ENCODE measurements at places on chromosomes 5 and 9.

- peaks cover 3% of the 10 kb centered on the region for H3K4me1 ChIP-seq
- DNase-seq, result no peak
- no peak overlapping the region for H3K27ac ChIP-seq
- no peaks in the 10 kb centered on the region for H3K36me3 ChIP-seq
Observed at GRCh38 chr5:31771500-31771899, 132.6 kb downstream of the PDZD2 start.

- H3K27me3 ChIP-seq, result peaks cover 3% of the 10 kb centered on the region
- H3K4me1 ChIP-seq, result peaks cover 9% of the 10 kb centered on the region
- no peak overlapping the region for H3K4me3 ChIP-seq
- H3K36me3 ChIP-seq, result no peaks in the 10 kb centered on the region
Observed at GRCh38 chr9:88530051-88530450, 4.9 kb upstream of the NXNL2 start.

DNA sequence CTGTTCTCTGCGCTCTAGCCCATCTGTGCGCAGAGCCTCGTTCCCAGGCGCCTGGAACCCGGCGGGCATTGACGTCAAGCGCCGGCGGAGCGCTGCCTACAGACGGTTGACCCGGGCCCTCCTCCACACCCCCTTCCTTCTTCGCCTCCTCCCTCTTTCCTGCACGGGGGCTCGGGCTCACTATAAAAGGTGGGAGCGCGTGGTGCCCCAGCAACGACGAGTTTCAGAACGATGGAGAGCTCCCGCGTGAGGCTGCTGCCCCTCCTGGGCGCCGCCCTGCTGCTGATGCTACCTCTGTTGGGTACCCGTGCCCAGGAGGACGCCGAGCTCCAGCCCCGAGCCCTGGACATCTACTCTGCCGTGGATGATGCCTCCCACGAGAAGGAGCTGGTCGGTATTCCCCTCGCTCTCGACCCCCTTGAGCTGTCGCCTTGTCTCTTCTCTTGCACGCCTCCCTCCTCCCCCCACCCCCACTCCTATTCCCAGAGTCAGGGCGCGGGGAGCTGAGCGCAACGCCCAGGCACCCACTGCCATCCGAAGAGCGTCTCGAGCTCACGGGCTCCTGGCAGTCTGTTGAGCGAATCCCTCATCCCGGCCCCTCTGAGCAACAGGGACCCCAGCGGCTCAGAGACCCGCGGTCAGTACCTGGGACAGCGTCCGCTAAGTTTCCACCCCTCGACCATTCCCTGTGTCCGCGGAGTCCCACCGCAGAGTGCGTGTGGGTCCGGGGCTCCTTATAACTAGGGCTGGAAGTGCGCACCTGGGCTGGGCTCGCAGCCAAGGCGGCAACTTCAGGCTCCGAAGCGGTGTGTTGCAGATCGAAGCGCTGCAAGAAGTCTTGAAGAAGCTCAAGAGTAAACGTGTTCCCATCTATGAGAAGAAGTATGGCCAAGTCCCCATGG, at the start of gene CARTPT:
Gene CARTPT (plus strand): TSS at position 213 of the 902 bp plus-strand sequence. CDS start 19 bp downstream, at position 232.
- H3K4me3 ChIP-seq, result peak within 1 kb of the TSS; percentile 32
- H3K36me3 ChIP-seq, result no peaks in the 10 kb centered on the region
- H3K4me1 ChIP-seq, result peaks cover 7% of the 10 kb centered on the region
- H3K27me3 ChIP-seq, result peaks cover 9% of the 10 kb centered on the region
- no peak within 1 kb of the TSS for H3K27ac ChIP-seq
- no peak for DNase-seq

DNA sequence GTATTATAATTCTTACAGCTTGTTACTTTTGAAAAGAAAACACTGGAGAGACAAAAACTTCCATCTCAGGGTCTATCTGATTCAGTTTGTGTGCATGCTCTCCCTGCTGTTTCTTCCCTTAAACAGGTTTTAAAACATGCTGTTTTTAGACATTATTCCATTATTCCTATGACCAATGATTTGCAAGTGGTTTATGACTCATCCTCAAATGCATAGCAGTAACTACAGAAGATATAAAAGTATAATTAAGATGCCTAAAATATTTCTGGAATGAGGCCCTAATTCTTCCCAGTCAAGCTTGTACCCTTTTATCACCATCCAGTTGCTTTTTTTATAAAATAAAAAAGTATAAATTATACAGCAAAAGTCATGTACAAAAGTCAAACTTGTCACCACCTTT, 3.7 kb downstream of the DTWD2 start:
- no peak overlapping the region for H3K4me3 ChIP-seq
- H3K36me3 ChIP-seq, result no peaks in the 10 kb centered on the region
- no peaks in the 10 kb centered on the region for H3K4me1 ChIP-seq
- DNase-seq, result no peak

GRCh38 chr9:125850763-125851162, 103.6 kb downstream of the PBX3 start:
- H3K4me3 ChIP-seq, result no peak overlapping the region
- DNase-seq, result no peak
- no peak overlapping the region for H3K27ac ChIP-seq
- no peaks in the 10 kb centered on the region for H3K4me1 ChIP-seq
- no peaks in the 10 kb centered on the region for H3K27me3 ChIP-seq

- no peaks in the 10 kb centered on the region for H3K4me1 ChIP-seq
- H3K4me3 ChIP-seq, result no peak overlapping the region
- H3K36me3 ChIP-seq, result no peaks in the 10 kb centered on the region
- H3K27me3 ChIP-seq, result no peaks in the 10 kb centered on the region
- H3K27ac ChIP-seq, result no peak overlapping the region
Observed at GRCh38 chr5:169545762-169546161, 37.8 kb upstream of the SPDL1 start.

GRCh38 chr5:134508521-134509195, 16.8 kb upstream of the JADE2 start:
- no peak overlapping the region for H3K27ac ChIP-seq
- DNase-seq, result no peak
- H3K4me1 ChIP-seq, result peaks cover 19% of the 10 kb centered on the region
- H3K36me3 ChIP-seq, result no peaks in the 10 kb centered on the region

DNA sequence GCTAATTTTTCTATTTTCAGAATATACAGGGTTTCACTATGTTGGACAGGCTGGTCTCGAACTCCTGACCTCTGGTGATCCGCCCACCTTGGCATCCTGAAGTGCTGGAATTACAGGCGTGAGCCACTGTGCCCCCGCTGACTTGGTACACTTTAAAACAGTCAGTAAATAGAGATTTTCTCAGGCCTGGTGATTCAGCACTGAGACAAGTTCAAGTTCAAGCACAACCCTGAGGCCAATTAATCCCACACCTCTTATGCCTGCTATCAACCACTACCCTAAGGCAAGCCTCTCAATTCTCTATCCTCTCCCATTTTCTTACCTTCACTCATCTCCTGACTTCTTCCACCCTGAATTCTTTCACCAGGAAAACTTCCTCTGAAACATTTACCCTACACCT, 18.9 kb downstream of the MUSK start:
- no peak for DNase-seq
- no peaks in the 10 kb centered on the region for H3K27me3 ChIP-seq
- no peaks in the 10 kb centered on the region for H3K4me1 ChIP-seq
- no peak overlapping the region for H3K4me3 ChIP-seq

DNA sequence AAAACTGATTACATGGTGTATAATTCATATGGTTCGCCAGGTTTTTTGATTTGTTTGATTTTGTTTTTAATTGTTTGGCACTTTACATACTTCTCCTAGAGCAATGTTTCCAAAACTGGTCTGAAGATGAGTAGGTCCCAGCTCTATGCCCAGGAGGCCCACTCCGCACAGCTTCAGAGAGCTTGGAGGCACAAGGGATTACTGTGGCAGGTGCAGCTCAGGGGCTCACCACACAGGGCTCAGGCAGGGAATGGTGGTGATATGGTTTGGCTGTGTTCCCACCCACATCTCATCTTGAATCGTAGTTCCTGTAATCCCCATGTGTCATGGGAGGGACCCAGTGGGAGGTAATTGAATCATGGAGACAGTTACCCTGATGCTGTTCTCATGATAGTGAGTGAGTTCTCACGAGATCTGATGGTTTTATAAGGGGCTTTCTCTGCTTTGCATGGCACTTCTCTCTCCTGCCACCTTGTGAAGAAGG, 296.6 kb downstream of the MED10 start:
- no peak for DNase-seq
- no peaks in the 10 kb centered on the region for H3K27me3 ChIP-seq
- no peak overlapping the region for H3K4me3 ChIP-seq
- H3K27ac ChIP-seq, result no peak overlapping the region

GRCh38 chr5:102306121-102306520, 10.0 kb upstream of the SLCO4C1 start:
- no peak overlapping the region for H3K27ac ChIP-seq
- no peak overlapping the region for H3K4me3 ChIP-seq
- H3K27me3 ChIP-seq, result no peaks in the 10 kb centered on the region
- no peaks in the 10 kb centered on the region for H3K4me1 ChIP-seq

DNA sequence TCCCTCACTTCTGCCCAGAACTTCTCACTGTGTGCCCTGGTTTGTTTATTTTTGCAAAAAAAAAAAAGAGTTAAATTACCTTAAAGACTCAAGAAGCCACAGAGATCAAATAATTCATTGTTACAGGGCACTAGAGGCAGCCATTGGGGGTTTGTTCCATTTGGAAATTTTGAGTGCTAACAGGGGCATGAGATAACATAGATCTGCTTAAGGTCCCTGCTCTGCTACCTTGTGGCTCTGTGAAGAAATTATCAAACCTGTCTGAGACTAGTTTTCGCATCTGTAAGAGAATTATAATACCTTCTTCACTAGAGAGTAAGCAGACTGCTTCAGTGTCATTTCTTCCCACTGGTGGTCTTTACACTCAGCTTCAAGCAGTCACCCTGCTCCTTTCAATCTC, 394 bp downstream of the TLR4 start:
- no peaks in the 10 kb centered on the region for H3K36me3 ChIP-seq
- H3K4me3 ChIP-seq, result no peak overlapping the region
- H3K4me1 ChIP-seq, result peaks cover 3% of the 10 kb centered on the region
- no peaks in the 10 kb centered on the region for H3K27me3 ChIP-seq
- H3K27ac ChIP-seq, result no peak overlapping the region
- DNase-seq, result no peak

DNA sequence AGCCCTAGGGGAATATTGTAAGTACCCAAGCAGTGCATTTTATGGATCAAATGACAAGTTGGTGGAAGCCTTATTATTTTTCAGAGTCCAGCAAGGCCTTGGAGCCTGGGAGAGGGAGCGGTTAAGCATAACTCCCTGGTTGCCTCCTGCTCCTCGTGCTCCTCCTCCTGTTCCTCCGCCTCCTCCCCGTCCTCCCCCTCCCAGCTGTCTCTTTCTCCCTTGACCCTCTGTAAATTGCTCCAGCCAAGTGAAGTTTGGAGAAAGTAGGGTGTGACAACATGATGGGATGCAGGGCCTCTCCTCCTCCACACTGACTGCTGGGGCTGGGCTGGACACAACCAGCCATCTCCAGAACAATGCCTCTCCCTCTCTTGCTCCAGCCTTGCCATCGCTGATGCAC, 586.9 kb downstream of the CCDC171 start:
- H3K27ac ChIP-seq, result no peak overlapping the region
- H3K36me3 ChIP-seq, result no peaks in the 10 kb centered on the region
- DNase-seq, result no peak
- no peaks in the 10 kb centered on the region for H3K27me3 ChIP-seq
- H3K4me3 ChIP-seq, result no peak overlapping the region

- H3K36me3 ChIP-seq, result no peaks in the 10 kb centered on the region
- no peaks in the 10 kb centered on the region for H3K27me3 ChIP-seq
- H3K27ac ChIP-seq, result no peak overlapping the region
- DNase-seq, result no peak
Observed at GRCh38 chr5:3489239-3489843, 106.3 kb upstream of the IRX1 start.

DNA sequence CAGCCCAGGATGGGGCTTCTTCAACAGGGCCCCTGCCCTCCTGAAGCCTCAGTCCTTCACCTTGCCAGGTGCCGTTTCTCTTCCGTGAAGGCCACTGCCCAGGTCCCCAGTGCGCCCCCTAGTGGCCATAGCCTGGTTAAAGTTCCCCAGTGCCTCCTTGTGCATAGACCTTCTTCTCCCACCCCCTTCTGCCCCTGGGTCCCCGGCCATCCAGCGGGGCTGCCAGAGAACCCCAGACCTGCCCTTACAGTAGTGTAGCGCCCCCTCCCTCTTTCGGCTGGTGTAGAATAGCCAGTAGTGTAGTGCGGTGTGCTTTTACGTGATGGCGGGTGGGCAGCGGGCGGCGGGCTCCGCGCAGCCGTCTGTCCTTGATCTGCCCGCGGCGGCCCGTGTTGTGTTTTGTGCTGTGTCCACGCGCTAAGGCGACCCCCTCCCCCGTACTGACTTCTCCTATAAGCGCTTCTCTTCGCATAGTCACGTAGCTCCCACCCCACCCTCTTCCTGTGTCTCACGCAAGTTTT, 23.6 kb downstream of the PCDHGC5 start:
- H3K27ac ChIP-seq, result no peak overlapping the region
- H3K27me3 ChIP-seq, result no peaks in the 10 kb centered on the region
- peaks cover 2% of the 10 kb centered on the region for H3K36me3 ChIP-seq
- DNase-seq, result peak; percentile 99
- peaks cover 7% of the 10 kb centered on the region for H3K4me1 ChIP-seq
- H3K4me3 ChIP-seq, result peak overlapping the region; percentile 83

- no peak overlapping the region for H3K27ac ChIP-seq
- DNase-seq, result no peak
- no peak overlapping the region for H3K4me3 ChIP-seq
Observed at GRCh38 chr5:180114304-180115003, 42.9 kb upstream of the RNF130 start.

DNA sequence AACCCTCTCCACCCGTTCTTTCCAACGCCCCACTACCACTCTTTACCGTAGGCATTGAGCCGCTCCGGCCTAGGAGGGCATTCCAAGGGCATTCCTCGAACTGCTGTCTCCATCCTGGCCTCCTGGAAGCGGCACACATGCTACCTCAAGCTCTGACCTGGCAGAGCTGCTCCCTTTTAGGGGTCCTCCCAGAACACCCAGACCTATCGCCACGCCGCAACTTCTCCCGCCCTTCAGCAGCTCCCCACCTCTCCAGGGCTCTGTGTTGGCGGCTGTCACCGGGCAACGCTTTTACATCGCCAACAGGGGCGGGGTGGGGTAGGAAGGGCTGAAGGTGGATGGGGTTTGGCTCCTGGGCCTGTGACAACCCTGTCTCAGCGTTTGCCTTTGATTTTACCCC, 4.6 kb upstream of the MYORG start:
- peak overlapping the region; percentile 63 for H3K4me3 ChIP-seq
- H3K36me3 ChIP-seq, result no peaks in the 10 kb centered on the region
- H3K4me1 ChIP-seq, result peaks cover 5% of the 10 kb centered on the region
- H3K27ac ChIP-seq, result no peak overlapping the region
